Activated T-helper 1 cell treated with Interleukin-2 at 50 U/mL for 16 hours (primary cell): ENCODE measurements at places on chromosomes 3 and 15.

GRCh38 chr3:194075088-194075615, 60.8 kb upstream of the HES1 start:
- no peak for DNase-seq

DNA sequence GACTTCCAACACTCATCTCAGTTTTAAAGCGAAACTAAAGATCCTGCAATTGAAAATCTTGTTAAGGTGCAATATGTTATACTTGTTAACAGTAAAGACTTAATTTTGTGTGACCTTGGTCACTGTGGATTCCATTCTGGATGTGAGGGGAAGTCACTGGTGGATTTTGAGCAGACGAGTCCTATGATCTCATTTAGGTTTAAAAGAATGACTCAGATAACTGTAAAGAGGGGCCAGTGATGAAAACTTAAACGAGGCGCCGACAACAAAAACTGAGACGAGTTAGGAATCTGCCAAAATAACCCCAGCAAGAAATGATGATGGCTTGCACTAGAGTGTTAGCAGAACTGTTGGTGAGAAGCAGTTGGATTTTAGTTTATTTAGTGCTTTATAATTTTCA, 56.5 kb downstream of the LRRC28 start:
- no peak for DNase-seq

DNA sequence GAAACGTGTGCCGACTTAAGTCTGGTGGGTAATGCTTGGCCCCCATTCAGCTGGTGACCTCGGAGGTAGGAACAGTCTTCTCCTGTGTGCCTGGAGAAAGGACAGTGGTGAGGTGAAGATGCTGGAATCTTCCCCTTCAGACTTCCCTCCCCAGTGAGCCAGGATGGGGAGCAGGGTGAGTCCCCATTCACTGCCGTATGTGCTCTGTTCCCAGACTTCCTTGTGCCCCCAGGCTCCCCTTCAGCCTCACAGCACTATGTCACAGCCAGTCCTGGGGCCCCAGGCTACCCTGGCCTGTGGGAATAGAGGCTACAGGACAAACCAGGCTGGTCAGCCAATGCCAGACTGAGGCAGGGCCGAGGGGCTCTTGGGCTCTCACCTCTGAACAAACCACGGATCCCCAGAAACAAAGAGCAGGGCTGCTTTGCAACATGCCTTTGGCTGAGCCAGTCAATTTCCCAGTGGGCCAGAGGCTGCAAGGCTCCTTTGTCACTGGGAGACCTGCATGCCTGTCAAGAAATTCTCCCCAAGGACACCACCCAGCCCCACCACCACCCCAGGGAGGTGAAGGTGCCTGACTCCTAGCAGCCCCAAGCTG, 31.8 kb upstream of the HHATL start:
- DNase-seq = no peak

DNA sequence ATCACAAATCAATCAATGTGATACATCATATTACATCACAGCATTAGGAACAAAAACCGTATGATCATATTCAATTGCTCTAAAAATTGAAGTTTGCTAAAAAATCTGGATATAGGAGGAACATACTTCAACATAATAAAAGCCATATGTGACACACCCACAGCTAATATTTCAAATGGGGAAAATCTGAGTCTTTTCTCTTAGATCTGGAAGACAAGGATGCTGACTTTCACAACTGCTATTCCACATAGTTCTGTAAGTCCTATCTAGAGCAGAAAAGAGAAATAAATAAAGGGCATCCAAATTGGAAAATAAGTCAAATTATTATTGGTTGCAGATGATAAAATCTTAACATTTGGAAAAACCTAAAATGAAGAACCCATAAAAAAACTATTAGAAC, 256.8 kb upstream of the SGO1 start:
- DNase-seq = no peak

DNA sequence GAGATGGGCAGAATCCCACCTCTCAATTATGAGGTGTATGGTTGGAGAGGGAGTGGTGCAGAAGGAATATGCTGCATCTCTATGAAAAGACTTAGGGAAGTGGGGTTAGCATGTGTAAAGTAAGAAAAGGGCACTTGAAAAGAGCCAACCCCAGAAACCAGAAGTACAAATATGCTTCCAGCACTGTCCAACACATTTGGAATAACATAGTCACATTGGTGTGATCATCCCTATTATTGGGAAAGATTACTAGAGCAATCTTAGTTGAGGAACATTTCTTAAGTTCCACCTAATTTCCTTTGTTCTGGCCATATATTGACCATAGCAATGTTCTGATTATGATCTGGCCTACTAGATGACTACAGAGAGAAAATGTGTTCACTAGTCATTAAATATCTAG, 34.3 kb downstream of the HMG20A start:
- no peak for DNase-seq

GRCh38 chr15:25478313-25478712, 39.5 kb upstream of the UBE3A start:
- no peak for DNase-seq

GRCh38 chr3:12999147-13000140, 73.8 kb downstream of the IQSEC1 start:
- DNase-seq = no peak

- no peak for DNase-seq
Observed at GRCh38 chr3:113148284-113148683, 63.1 kb upstream of the BOC start.

- no peak for DNase-seq
Observed at GRCh38 chr3:45608885-45609284, 14.3 kb downstream of the LIMD1 start.

DNA sequence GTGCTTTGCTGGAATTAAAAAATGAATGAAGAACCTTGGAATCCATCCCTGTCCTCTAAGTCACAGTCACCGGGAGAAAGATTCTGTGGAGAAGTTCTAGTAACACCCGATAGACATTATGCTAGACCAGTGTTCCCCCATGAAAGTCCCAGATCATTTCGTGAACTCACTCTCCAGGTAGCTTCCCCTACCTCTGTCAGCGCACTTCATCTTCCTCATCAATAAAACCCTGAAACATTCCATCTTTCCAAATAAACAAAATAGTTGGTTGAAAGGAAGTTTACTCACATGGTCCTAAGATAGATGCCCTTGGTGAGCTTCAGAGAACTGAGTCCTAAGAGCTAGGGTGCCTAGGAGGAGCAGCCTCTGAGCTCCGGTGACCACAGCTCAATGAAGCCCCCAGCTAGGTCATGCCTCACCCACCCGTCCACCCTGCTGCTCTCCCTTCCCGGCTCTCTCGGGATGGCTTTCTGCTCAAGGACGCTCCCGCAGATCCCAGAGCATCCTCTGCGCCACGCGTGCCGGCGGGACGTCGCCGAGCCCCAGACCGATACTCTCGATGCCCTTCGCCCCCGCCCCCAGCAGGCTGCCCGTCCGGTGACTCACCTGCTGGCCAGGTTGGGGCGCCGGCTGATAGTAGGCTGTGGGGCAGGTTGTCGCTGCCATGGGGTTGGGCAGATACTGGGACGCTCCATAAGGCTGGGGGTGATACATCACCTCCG, 776 bp downstream of the VGLL3 start:
- DNase-seq = no peak

DNA sequence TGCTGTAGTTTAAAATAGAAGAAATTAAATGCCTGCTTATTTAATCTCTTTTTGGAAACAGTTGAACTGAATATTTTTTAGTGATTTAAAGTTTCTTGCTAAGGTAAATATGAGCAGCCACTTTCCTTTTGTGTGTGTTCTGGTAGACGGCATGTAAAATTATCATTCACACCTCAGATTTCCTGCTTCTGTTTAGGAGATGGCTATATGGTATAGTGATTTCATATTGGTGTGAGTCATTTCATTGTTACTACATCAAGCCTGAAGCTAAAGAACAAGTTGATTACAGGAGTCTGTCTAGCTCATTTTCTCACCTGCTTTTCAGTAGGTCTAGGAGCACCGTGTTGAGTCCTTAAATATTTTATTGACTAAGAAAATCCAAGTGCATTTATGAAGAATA, 2.2 kb downstream of the LRCH3 start:
- no peak for DNase-seq

- no peak for DNase-seq
Observed at GRCh38 chr3:55608301-55608937, 121.3 kb upstream of the WNT5A start.

DNA sequence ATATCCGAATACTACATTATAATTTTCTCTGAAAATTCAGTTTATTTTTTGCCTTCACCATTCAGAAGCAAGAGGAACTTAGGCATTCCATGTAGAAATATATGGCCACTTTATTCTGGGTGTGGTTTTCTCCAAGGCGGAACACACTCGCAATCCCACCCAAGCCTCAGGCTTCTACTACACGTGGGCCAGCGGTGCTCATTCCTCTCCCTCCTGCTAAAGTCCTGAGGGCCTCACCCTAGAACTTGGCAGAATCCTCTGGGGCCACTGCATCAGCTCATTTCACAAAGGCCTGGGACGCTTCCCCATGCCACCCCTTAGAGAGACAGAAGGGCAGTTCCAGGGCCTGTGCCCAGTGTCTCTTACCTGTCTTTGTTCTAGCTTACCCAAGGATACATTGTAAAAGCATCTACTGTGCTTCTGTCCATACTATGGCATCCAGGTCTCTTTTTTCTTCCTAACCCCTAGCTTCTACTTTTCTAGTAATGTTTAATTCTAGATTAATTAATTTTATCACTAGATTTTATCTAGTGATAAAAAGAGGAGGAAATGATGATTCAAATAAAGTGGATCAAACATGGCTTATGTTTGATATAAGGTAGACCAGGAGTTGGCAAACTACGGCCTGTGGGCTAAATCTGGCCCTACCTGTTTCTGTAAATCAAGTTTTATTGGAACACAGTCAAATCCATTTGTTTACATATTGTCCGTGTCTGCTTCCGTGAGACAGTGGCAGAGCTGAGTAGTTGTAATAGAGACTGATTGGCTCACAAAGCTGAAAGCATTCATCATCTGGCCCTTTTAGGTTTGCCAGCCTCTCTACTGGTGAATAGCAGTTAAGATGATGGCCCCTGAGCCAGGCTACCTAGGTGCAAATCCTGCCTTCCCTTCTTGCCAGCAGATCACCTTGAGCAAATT, 29.8 kb downstream of the LARS2 start:
- no peak for DNase-seq

DNA sequence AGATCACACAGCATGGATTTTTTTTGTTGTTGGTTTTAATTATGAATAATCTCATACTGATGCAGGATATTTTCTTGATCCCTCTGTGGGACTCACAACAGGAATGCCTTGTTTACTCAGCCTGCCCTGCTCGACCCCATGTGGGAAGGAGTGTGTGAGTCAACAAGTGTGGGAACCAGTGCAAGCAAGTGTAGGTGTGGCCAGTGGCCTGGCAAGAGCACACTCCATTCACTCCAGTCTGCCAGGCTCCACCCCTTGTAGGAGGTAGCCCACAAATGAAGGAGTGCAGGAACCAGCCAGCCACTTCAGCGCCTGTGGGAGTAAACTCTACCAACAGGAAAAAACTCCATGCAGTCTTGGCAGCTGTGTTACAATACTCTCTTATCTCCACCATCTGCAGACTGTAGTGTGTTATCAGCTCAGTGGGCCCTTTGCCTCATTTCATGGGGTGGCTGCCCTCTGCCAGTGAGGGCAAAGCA, 393.6 kb downstream of the OTOL1 start:
- no peak for DNase-seq

DNA sequence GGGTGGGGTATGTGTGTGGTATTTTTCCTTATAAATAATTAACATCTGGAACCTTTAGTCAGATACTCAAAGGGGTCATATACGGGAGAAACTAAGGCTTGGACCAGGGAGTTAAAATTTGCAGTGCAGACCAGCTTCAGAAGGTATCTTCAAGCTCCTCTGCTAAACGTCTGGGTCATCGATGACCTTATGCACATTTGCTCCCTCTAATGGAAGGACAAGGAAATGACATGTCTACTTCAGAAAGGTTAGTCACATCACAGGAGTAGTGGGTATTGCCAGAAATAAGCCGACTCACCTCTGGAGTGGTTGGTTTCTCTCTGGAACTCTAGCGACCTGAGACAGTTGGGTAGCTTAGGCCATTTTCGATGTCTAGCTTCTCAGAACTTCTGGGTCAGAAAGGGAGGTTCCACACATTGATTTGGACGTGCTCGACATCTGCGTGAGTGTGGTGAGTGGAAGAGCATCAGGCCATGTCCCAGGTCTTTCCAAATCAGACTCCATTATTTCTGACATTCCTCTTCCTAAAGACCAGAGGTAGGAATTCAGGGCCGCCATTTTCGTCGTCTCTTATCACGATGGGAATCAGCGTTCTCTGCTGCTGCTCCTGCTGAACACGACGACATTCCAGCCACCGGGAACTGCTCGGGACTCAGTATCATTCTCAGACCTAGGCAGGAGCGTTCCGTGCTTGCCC, 31.8 kb upstream of the RASA2 start:
- no peak for DNase-seq

DNA sequence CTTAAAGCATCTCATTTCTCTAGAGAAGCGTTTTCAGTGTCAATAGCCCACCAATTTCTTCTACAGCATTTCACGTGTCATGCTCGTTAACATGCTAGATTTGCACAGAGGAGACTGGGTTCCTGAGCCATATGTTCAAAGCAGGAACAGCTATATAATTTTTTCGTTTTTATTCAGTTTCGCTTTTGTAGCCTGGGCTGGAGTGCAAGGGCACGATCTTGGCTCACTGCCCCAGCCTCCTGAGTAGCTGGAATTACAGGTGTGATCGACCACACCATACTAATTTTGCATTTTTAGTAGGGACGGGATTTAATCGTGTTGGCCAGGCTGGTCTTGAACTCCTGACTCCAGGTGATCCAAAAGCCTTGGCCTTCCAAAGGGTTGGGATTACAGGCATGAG, 6.6 kb upstream of the SLMAP start:
- no peak for DNase-seq

DNA sequence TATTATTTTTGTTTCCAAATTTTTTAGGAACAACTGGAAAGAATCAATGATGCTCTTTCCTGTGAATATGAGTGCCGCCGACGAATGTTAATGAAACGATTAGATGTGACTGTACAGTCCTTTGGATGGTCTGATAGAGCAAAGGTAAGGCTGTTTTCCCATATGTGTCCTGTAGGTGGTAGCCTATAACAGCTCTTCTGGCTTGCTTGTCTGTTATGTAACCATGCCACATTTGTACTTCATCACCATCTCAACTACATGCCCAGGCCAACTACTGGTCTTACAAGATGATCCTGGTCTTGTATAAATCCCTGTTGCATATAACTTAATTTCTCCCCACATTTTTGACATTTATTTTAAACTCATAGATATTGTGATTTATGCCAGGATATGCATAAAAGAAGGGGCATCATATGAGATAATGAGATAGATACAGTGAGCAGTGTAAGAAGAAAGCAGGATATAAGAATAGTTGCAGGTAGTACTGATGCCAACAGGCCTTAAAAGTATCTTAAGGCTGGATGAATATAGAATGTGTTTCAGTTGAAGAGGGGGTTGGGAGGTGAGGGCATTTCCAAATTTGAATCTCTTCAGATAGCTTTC, 20.3 kb downstream of the FAM98B start:
- DNase-seq = no peak

- DNase-seq = no peak
Observed at GRCh38 chr3:42721690-42722089, 19.1 kb upstream of the HHATL start.

GRCh38 chr3:45582430-45582829, 12.1 kb upstream of the LIMD1 start:
- no peak for DNase-seq

- DNase-seq = no peak
Observed at GRCh38 chr15:83158393-83158792, 49.2 kb downstream of the HDGFL3 start.
